ENCODE measurements at places on chromosomes 3 and 15.

GRCh38 chr3:169246158-169246557, 417.4 kb downstream of the MECOM start:
- no peak for DNase-seq

DNA sequence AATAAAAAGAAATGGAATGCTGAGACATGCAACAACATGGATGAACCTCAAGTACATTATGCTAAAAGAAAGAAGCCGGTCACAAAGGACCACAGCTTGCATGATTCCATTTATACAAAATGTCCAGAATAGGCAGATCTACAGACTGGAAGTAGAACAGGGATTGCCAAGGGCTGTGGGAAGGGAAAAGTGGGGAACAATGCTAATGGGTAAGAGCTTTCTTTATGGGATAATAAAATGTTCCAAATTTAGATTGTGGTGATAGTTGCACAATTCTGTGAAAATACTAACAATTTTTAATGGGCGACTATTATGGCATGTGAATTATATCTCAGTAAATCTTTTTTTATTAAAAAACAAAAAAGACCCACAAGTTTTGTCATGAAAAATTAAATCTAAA, 106.2 kb downstream of the TMCO5A start:
- DNase-seq: no peak

GRCh38 chr3:77038930-77039605, 831 bp upstream of the ROBO2 start:
- DNase-seq: no peak

GRCh38 chr3:165459111-165459510, 262.9 kb upstream of the SLITRK3 start:
- no peak for DNase-seq

DNA sequence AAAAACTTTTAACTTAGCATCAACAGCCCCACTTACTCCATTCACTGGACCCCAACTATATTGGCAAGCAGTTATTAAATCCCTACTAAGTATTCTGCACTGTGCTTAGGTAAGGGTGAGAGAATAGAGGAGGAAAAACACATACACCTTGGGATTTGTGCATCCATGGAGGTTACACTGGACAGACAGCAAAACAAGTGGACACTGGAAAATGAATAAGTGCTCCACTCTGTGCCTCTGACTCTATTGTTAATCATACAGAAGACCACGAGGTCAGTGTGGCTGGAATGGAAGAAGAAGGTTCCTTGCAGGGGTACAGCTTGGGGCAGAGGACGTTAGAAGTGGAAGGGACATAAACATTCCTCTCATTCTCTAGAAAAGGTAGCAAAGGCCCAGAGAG, 3.2 kb downstream of the ADCY5 start:
- DNase-seq: no peak

- DNase-seq: no peak
Measured at GRCh38 chr3:181581656-181582055, 130.1 kb upstream of the SOX2 start.

- DNase-seq: no peak
Measured at GRCh38 chr15:70036585-70037291, 61.0 kb downstream of the TLE3 start.

- no peak for DNase-seq
Measured at GRCh38 chr3:1190569-1190968, 97.7 kb downstream of the CNTN6 start.

DNA sequence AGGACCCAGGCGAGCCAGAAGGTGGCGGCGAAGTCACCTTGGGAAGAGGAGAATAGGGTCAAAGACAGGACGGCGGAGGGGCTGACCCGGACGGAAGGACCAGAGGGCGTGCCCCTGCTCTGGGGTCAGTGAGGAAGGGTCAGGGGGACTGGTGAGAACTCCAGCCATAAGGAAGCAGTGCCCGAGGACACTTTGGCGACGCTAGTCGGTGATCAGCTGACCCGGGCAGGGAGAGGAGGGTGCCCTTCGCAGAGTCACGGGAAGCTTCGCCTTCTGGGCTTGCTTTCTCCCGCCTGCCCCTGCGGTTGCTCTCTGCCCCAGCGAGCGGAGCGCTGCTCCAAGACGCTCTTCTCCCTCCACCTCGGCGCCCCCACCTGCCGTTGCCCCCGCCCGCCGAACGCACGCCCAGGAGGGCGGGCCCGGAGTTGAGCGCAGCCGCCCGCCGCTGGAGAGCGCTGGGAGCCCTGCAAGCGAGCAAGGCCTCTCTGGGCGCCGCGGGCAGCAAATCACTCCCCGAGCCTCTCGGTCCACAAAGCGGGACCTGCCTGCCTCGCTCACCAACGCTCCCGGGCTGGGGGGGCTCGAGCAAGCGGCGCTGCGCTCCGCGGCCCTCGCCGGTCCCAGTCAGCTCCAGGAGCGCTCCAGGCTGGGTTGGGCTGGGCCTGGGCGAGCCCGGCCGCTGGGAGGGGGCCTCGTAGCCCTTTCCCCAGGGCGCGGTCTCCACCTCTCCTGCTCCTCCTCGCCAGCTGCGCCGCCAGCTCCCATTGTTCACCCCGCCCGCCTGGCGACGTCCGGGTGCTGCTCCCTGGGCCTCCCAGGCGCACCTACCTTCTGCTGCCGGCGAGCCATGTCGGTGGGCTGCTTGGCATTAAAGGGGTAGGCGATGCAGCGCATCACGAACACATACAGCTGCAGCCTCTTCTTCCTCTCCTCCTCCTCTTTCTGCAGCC, 1.2 kb downstream of the CADPS start:
- no peak for DNase-seq

Measured in activated gamma-delta T cell treated with Interleukin-2 at 50 U/mL for 16 hours (primary cell).